ENCODE measurements at places on chromosomes 11 and 22.

- no peak for DNase-seq
Measured at GRCh38 chr11:2381494-2382128, 4.5 kb downstream of the CD81 start.

DNA sequence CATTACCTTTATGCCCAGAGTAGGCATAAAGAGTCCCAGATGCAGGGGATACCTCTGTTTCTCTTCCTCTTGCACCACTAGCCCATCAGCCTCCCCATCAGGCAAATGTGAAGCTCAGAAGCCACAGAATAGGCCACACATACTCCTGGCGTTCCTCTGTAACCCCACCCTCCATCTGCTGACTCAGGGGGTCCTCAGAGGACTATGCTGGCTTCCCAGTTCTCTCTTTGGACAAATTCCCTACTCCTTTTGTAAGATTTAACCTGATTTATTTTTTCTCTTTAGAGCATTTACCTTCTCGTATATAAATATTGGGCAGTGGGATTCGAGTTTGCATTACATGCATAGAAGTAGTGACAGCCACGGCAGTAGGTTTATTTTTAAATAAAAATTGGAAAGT, 262.3 kb upstream of the CADM1 start:
- no peak for DNase-seq

- DNase-seq: no peak
Measured at GRCh38 chr11:112247201-112247600, 13.5 kb downstream of the PLET1 start.

DNA sequence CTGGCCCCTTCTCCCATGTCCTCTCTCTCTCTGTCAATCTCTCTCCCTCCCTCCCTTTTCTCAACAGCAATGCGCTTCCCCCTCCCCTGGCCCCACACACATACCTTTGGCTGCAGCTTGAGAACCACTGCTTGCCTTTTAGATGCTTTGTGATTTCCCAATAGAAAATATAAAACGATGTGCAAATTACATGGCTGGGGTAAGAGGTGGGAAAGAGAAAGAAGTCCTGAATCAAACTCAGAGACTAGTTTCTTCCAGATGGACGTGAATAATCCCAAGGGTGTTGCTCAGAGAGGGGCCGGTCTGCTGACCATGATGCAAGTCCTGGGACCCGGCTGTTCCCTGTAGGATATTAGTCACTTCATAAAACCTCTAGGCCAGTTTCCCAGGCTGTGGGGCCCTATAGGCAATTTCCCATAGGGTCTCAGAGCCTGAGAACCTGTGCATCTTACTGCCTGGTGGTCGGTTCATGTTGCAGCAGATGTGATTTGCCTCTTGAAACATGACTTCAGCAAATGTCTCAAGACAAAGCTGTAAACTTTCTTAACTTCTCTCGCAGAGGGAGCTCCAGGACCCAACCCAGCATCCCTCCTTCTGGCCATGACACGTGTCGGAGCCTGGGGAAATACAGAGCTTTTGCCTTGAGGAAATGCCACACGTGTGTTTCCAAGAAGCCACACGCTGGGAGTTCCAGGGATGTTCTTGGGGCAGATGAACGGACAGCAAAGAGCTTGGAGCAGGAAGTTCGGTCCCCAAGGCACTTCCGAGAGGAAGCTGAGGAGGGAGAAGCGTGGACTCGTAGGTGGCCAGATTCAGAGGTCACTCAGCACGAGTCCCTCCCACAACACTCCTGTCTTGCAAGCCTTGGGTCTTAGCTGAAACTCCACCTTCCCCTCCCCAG, 34.5 kb upstream of the ETS1 start:
- DNase-seq: no peak

DNA sequence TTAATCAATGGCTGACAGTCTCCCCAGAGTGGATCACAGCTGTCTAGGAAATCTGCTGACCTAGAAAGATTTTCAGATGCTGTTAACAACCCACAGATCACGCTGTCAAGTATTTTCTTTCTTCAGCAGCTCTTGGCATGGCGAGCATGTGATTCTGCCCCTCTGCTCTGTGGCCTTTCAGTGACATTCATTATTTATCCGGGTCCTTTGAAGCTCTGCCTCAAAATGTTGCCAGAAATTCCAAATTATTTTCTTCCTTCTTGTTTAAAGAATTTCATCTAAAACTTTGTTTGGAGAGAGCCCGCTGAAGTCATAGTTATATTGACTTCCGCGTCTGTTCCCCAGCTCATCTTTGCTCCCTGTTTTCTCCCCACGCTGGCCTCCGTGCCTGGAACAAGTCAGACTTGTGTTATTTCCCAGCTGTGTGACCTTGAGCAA, 134.1 kb downstream of the COMMD9 start:
- DNase-seq: no peak

DNA sequence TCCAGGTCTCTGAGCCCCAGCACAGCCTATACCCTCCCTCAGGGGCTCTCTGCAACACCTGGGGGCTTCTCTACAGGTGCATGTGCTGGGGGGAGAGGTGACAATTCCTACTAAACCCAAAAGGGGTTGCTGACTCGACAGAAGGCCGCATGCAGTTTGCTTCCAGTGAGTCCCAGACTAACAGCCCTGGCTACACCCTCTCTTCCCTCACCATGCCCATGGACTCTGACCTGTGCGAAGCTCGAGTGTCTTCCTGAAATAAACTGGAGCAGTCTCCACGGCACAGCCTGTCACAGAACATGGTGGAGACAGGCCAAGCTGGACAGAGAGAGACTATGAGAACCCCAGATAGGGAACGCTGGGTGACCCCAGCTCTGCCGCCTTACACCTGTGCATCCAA, 16.6 kb downstream of the PLEKHA7 start:
- no peak for DNase-seq

DNA sequence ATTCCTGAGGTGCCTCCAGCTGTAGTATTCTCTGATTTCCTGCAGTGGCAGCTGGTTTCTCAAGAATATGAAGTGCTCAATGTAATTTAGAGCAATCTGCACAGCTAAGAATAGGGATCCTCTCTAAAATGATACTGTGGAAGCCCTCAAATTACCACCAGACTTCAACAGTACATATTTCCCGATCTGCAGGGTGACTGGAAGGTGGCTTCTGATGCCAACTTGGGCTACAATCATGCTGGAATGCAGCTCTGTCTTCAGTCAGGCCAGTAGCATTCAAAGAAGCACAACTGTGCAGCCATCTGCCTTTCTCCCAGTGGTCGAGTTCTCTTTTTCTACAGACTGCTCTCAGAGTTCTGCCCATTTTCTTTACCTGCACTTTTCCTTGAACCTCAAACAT, 55.5 kb upstream of the CD5 start:
- DNase-seq: no peak

GRCh38 chr11:12449961-12450715, 72.8 kb downstream of the PARVA start:
- no peak for DNase-seq

DNA sequence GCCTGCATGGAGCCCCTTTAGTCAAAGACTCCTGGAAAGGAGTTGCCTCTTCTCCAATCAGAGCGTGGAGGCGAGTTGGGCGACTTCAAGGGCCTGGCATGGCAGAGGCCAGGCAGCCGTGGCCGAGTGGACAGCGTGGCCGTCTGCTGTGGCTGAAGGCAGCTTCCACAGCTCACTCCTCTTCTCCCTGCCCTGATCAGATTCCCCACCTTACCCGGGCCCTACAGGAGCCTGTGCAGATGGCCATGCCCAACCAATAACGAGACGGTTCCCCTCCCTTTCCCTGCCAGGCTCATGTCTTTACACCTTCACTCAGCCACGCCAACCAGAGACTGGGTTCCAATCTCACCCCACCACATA, 20.0 kb upstream of the SLC22A12 start:
- no peak for DNase-seq

DNA sequence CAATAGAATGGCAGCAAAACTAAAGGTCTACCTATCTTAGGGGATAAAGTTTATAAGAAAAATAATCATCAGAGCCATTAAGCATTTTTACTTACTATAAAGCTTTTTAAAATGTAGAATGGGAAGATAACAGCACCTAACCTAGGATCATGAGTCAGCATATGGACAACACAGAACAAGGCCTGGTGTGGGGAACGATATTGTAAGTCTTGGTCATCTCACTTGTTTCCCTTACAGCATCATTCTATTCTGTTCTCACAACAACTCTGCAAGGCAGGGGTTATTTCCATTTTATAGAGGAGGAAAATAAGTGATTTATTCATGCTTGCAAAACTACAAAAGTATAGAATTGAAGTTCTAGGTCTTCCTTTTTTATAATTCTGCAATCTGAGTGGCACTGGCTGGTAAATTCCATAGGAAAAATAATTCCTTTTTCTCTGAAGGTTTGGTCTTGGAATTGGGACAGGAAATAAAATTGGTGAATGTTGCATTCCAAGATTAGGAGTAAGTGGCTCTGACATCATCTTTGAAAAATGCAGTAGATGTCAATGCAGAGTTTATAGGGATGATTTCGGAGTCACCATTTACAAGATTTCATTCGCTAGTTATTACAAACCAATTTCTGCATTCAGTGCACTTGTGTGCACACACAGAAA, 423.0 kb downstream of the DYNC2H1 start:
- no peak for DNase-seq

- no peak for DNase-seq
Measured at GRCh38 chr22:32632512-32633315, 158.1 kb downstream of the FBXO7 start.

- peak; percentile 35 for DNase-seq
Measured at GRCh38 chr11:86291466-86292262, 10.4 kb upstream of the HIKESHI start.

DNA sequence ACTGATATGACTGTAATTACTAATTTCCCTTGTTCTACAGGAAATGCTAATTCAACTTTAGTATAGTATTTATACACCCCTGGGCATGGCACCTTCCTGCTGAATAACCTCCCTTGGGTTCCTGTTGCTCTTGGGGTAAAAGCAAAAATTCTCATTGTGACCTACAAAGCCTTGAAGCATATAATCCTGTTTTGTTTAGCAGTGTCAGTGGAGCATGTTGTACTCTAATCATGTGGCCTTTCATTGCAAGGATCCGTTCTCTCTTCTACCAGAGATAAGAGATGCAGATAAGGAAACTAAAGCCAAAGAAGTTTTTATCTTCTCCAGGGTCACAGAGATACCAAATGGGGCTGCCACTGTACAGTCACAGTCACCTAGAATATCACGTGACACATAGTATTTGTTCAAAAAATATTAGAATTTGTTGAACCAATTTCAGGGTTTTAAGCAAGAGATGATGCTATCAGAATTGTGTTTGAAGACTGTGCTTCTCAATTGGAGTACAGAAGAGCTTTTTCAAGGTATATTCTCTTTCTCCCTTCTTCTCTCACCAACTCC, 25.1 kb downstream of the CSRP3 start:
- DNase-seq: no peak

- no peak for DNase-seq
Measured at GRCh38 chr11:47943721-47944586, 36.4 kb upstream of the PTPRJ start.

- DNase-seq: no peak
Measured at GRCh38 chr11:115208808-115209259, 295.4 kb downstream of the CADM1 start.

Data from T-helper 1 cell (primary cell).